SJSA1 (cell line): ENCODE measurements at places on chromosomes 7 and 10.

GRCh38 chr10:72611783-72612182 is 14.1 kb downstream of the MICU1 start:
- no peak for DNase-seq

GRCh38 chr7:39703144-39703543 is 79.8 kb downstream of the RALA start:
- DNase-seq = no peak

DNA sequence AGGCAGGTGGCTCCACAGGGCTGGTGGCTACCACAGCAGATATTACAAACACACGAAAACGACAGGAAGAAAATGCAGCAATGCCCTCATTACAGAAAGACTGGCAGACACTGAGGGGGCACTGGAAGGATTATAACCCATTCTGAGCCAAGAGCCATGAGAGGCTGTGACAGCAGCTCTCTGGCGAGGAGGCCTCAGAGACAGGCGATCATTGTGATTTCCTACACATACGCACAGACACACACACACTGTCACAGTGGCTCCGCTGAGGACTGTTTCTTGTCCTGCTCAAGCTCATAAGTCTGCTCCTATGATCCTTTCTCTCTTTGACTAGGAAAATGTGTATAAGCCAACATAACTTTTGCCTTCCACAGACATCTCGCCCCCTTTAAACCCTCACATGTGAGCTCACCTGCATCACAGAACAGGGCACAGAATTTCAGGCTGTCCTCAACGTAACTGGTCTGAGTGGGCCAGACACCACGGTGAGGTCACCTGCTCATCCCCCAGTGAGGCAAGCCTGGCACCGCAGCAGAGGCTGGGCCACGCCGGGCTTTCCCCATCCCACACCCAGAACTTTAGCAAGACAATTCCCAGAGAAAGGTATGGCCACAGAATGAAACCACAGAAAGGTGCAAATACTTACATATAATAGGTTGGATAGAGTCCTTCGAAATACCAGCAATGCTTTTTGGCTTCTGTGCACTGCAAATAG is 51.7 kb downstream of the VOPP1 start:
- no peak for DNase-seq

GRCh38 chr7:117338020-117338419 is 15.2 kb upstream of the WNT2 start:
- DNase-seq = no peak

DNA sequence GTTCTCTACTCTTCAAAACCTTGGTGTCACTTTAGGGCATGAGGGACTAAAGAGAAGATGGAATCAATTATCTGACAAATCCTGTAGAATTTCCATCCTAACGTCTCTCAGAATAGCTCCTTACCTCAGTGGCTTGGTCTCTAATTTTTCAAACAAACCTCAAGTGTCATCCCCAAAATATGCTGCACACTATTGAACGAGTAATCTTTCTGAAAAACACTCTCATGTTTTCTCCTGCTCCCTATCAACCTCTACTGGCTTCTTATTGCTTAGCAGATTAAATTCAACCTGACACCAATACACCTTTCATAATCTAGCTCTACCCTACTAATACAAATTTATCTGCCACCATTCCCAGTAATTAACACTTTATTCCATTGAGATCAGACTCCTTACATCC is 8.5 kb downstream of the CNOT4 start:
- DNase-seq = no peak

DNA sequence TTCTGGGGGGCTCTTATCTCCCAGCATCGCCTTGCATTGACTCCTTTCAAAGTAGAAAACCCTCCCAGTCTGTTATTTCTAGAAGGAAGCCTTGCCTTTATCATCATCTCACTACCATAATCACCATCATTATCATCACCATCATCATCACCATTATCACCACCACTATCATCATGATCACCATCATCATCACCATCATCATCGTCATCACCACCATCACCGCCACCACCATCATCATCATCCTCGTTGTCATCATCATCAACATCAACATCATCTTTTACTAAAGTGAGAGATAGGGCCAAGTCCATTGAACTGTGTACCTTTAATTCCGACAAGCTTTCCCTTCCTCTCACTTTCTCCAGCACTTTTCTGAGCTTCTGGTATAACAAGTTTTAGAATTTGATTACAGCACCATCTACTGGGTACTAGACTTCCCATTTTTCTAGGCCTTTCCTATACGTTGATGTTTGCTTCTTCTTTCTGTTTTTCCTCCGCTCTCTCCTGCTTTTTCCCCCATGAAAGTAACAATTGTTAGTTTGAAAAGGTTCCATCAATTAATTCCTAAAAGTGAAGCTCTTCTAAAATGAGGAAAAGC is 226.4 kb downstream of the BUB3 start:
- no peak for DNase-seq

DNA sequence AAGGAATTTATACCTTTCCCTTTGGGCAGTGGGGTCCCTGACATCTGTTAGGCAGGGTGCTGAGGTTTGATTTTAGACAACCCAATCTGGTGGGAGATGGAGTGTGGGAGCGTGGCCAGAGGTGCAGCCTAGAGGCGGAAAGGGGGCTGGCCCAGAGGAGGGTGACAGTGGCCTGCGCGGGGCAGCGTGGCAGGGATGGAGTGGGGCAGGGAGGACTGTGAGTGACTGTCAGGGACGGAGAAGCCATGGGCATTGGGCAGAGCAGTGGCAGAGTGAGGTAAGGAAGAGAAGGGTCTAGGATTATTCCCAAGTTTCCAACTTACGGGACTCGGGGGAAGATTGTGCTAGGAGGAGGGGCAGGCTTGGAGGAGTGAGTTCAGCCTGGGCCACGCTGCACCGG is 181.9 kb downstream of the CCDC3 start:
- DNase-seq = no peak

DNA sequence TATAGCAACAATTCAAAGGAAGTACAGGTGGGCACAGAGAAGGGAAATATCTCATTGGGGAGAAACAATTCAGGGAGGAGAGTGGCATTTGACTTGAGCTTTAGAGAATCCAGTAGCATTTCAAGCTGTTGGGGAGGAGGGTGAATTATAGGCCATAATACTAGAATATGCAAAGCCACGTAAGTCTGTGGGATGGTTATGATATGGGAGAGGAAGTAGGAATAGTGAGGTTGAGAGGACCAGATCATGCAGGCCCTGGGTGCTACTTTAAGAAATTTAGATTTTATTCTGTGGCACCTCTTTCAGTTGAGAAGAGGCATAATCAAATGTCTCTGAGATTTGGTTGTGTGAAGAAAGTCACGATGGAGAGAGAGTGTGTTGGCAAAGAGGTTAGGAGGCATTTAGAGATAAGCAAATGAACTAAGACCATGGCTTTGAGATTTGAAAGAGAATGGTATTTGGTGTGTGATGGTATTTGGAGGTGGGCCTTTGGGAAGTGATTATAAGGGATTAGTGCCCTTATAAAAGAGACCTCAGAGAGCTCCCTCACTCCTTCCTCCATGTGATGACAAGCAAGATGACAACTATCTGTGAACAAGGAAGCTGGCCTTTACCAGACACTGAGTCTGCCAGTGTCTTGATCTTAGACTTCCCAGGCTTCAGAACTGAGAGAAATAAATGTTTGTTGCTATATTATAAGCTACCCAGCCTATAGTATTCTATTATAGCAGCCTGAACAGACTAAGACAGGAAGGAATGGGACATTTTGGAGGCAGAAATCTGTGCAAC is 15.1 kb downstream of the ADD3 start:
- DNase-seq = no peak

DNA sequence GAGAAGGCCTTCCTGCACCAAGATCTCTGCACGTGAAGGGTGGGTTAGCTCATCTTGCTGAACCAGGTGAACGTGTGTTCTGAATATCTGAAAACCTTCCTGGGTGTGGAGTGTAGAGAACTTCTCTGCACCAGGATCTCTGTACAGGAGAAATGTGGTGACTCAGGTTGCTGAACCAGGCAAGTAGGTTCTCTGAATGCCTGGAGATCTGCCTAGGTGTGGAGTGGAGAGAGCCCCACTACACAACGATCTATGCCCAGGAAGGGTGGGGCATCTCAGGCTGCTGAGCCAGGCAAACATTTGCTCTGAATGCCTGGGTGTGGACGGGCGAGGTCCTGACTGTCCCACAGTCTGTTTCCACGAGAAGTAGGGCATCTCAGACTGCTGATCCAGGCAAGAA is 1002.3 kb upstream of the KCND2 start:
- no peak for DNase-seq

DNA sequence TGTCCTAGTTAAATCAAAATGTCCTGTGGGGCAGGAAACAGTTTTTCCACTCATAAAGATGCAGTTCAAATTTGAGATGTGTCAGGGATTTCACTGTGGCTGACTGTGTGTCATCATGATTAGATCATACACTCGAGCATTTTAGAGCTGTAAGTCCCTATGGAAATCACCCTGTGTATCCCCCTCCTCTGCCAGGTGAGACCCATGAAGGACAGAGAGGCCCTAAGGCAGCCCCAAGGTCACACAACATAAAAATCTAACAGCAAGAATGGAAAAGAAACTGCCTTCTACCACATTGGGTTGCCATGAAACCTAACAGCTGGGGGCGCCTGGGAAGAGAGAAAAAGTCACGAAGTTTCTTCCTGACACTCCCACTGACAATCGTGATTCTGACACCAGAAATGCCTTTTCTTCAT is 135.8 kb downstream of the KCNMA1 start:
- no peak for DNase-seq
